ENCODE measurements at places on chromosomes 12 and 14. TPM values are rescaled to one million over a fixed set of nuclear protein-coding genes. Genes with fewer than 3 reads are reported as not detected.

DNA sequence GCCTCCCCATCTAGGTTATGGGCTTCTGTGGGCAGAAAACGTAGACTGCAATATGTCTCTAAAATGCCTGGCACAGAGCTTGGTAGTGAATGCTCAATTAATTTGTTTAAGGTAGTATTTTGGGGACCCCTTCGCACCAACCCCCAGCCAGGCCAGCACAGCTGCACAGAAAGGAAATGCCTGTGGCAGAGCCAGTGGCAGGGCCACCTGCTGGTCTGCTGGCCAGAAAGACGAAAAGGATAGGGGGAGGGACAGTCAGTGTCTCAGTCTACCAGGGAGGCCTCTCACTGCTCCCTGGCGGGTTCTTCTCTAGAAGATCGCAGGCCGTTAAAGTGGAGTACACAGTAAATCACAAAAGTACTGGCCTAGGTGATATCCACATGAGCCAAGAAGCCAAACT is 3.5 kb downstream of the RAB15 start:
- no peak for DNase-seq

DNA sequence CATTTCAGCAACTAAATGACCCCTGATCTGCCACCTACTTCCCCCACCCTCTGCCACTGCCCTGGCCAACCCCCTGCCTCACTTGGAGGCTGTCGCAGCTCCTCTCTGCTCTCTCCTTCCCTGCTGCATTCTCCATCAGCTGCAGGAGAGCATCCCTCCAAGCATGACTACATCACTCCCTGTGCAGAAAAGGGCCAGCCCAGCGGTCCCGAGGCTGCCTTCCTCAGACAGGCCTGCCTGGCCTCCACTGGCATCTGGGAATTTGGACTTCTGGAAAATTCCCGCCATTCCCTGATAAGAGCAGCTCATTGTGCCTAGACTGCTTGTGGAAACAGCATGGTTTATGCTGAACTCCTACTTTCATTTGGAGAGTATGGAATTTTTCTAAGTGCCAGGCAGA is 12.7 kb downstream of the HVCN1 start:
- DNase-seq, result no peak

Gene HCAR1
- 0.27 TPM for total RNA-seq

DNA sequence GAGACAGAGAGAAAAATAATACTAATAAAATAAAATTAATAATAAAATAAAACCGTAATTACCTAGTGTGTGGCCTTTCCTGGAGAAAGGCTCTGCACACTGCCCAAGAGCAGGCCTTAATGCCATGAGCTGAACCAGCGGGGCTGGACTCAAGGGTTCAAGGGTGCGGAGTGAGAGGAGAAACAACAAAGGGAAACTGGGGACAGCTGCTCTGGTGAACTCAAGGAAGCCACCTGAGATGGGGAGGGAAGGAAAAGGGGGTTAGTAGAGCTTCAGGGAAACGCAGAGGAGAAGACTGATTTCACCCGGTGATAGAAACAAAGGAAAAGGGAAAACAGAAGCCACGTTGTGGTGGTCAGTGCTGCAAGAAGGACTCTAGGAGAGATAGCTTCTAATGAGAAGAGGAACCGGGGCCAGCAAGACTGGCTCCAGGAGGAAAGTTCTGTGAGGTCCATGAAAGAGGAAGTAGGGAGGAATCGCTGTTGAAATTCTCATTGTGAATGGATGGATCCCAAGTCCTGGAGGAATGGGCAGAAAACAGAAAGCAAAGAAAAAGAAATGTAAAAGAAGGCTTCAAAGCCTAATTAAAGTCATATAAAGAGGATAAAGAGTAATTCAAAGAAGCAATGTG is 48.3 kb upstream of the BCL2L14 start:
- DNase-seq, result no peak

GRCh38 chr14:69346710-69347109 is 51.4 kb downstream of the ERH start:
- no peak for DNase-seq

DNA sequence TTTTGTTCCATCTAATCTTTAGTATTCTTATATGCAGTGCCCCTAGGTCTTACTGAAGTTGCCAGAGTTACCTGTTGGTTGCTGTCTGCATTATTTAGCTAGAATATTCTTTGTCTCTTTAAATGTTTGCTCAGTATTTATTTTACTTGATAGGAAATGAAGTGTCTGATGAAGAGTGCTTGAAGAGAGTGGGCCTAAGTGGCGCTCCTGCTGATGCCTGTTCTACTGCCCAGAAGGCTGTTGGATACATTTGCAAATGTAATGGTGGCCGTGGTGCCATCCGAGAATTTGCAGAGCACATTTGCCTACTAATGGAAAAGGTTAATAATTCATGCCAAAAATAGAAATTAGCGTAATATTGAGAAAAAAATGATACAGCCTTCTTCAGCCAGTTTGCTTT is 18.9 kb downstream of the CMAS start:
- DNase-seq, result no peak

- DNase-seq, result no peak
These were observed 8.5 kb upstream of the TTC8 start for GRCh38 chr14:88815980-88816379.

DNA sequence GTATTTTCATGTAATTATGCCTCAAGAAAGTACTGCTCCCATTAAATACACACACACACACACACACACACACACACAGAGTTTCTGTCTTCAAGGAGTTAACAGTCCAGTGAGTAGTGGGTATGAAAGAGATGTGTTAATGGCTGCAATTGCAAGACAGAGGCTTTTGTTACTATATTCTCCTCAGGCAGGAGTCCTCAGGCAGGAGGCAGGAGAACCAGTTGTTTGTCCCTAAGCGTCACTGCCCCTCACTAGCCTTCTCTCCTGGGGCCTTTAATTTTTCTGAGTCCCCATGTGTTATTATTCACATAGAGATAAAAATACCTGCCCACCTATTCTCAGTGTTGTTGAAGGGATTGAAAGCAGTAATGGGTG is 31.2 kb downstream of the DAD1 start:
- no peak for DNase-seq

Gene SH2B3
- 26.4 TPM for total RNA-seq

- DNase-seq, result no peak
These were observed 9.7 kb downstream of the SCARB1 start for GRCh38 chr12:124853781-124854636.

All from hematopoietic multipotent progenitor cell (in vitro differentiated cells).